Posterior cingulate gyrus (tissue), 11 donors: ENCODE measurements at places on chromosomes 12 and 14.

- peak; percentile 63 for DNase-seq
Observed at GRCh38 chr14:37172024-37172869, at the start of gene SLC25A21. Gene SLC25A21, minus strand, starts transcription at chr14:37172606.

DNA sequence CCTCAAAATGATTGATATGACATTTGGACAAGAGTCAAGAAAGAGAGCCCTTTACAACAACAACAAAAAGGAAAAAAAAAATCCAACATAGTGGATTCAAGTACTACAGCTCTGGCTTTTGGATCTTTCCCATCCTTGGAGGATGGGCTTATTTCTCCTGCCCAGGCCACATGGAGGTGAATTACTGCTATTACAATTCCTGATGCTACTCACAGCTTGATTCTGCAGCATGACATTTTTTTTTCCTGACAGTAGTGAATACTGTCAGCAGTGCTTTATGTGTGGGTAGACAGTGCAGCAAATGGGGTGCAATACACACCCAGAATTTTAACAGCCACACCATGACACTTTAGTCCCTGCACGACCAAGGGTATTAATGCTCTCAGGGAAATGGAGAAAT lies 42.5 kb upstream of the HSP90B1 start:
- no peak for DNase-seq

GRCh38 chr12:40646456-40646855 lies 45.8 kb upstream of the CNTN1 start:
- DNase-seq = no peak

GRCh38 chr14:105195522-105196264 lies 14.6 kb upstream of the NUDT14 start:
- DNase-seq = no peak

DNA sequence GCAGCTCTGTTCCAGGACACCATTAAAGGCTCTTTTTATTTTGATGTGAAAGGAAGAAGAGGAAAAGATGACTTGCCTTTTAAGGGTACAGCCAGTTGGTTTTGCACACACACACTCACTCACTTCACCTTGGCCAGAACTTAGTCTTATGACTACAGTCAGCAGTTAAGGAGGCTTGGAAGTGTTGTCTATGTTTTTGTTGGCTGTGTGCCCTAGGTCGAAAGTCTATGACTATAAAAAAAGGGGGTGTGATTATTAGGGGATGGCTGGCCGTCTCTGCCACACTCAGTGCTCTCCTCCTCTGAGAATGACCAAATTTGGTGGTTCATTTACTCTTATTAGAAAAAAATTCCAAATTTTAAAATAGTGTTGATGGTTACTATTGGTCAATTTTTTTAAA lies 139.5 kb upstream of the OTX2 start:
- no peak for DNase-seq
